Panc1 (cell line): ENCODE measurements at places on chromosomes 5 and 9. TPM values are rescaled to one million over a fixed set of nuclear protein-coding genes. Genes with fewer than 3 reads are reported as not detected.

Gene KLF4
- total RNA-seq = 5.2 TPM

Gene C5orf58
- total RNA-seq = 0.15 TPM

Gene MARCOL
- total RNA-seq = not detected

Gene ANKRD20A1
- 1.9 TPM for total RNA-seq

Gene TSSK1B
- not detected for total RNA-seq

Gene SLC23A1
- total RNA-seq = not detected
